Occipital lobe (tissue), 3 donors: ENCODE measurements at places on chromosomes 5 and 9.
A peak's percentile ranks its signal among the peaks of the same experiment; 100 is the strongest.

GRCh38 chr9:79745752-79746336 is 174.1 kb downstream of the TLE4 start:
- no peak for DNase-seq

- DNase-seq: no peak
These were observed 42.1 kb upstream of the GNAQ start for GRCh38 chr9:78073722-78074121.

DNA sequence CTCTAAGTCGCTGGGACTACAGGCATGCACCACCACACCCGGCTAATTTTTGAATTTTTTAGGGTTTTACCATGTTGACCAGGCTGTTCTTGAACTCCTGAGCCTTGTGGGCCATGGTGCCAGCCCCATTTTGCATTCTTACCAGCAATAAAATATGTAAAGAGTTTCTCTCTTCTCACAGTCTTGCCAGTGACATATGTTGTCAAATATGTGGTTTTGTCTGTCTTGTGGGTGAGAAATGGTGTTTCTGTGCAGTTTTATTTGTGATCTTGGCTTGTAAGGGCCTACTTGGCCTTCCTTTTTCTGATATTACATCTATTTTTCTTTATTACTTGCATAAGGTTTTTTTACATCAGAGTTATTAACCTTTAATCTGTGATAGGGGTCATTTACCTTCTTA is 47.1 kb downstream of the SPIN1 start:
- no peak for DNase-seq

DNA sequence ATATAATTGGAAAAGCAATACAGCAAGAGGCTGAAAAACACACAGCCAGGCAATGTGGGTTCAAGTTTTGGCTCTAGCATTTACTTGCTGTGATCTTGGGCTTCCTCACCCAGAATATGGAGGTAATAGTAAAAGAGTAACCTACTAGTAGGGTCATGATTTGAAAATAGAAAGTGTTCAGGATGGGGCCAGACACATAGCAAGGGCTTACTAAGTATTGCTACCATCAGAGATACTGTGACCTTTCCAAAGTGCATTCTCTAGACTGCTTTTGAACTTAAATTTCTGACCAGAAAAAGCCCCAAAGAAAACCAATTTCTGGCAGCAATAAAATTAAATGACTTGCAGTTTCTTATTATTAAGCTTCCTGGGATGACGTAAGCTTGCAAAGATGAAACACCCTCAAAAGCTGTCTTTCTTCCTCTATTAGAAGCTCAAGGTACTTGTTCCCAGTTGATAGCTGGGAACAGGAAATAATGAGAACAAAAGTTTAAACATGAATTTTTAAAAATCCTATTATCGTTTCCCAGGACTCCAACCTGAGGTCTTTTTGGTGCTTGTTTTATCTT is 20.3 kb downstream of the SLC45A2 start:
- no peak for DNase-seq

DNA sequence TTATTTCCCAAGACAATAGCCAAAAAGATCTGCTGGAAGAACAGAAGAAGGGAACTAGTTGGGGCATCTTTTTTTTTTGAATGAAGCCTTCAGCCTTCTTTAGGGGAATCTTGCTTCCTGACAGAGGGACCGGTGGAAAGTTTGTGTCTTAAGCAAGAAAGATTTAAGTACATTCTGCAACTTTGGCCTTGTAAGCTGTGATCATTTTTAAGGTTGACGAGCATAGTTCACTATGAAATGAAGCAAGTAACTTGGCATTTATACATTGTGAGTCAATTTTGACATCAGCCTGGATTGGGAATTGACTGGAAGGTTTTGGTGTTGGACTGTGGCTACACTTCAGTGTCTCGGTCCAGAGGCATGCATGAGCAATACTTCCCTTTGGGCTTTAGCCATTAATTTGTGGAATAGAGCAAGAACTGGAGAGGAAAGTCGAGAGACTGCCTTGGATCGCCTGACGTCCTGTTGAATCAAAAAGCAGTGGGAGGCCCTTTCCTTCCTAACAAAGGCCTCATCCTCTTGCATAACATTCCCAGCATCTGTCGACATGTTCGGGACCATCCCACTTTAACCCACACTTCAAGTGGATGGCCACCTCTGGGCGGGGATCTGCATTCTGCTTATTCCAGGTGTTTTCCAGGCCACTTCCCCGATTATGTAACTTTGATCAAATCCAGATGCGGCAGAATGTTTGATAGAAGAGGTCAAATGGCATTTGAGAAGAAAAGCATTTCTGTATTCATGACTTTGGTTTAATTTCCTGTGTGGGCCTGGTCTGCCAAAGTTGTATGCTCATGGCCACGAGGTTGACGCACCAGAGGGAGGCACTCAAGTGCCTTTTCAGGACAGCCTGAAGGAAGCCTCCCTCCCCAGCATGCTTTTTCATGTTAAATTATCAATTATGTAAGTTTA is 12.5 kb downstream of the ABL1 start:
- no peak for DNase-seq

GRCh38 chr5:156825688-156826087 is 24.4 kb upstream of the PPP1R2B start:
- DNase-seq: no peak

- DNase-seq: no peak
These were observed 42.5 kb downstream of the GTF3C4 start for GRCh38 chr9:132712753-132713152.

DNA sequence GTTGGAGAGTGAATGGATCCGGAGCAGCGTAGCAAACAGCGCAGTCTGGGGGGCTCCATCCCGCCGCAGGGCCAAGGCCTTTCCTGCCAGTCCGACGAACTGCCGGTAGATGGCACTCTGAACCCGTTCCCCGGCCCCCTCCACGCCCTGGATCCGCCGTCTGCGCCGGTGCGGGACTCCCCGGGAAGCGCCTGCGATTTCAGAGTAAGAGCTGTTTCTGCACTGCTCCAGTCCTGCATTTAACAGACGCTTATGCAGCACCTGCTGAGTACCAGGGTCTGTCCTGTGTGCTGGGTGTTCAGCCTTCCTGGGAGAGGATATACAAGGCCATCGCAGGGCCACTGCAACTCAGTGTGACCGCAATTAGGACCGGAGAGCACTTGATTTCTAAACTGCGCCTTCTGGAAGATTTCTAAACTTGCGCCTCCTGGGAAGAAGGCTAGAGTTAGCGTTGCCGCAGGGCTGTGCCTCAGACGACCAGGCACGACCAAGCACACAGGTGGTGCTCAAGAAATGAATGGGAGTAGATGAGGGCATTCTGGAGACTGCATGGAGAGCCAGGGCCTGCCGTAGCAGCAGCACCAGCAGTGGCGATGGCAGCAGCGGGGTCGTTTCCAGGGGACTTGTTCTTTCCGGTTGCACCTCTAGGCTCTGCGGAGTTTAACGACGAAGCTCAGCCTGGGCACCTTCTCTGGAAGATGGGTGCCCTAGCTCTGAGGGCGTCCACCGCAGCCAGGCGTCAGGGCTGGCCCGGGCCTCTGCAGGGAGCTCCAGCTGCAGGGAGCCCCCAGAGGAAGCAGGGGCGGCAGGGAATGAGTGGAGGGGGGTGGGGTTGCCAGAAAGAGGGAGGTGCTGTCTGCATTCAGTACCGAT is 14.3 kb upstream of the TIFAB start:
- DNase-seq: peak; percentile 57

- DNase-seq: no peak
These were observed 396.1 kb upstream of the MPDZ start for GRCh38 chr9:13675638-13676000.

DNA sequence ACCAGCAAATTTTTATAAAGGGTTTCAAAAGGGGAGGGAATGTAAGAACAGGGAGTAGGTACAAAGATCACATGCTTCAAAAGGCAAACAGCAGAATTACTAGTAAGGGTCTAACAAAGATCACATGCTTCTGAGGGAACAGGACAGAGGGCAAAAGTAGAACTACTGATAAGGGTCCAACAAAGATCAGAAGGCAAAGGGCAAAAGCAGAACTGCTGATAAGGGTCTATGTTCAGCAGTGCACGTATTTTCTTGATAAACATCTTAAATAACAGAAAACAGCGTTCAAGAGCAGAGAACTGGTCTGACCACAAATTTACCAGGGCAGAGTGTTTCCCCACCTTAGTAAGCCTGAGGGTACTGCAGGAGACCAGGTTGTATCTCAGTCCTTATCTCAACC is 469.5 kb upstream of the PIK3R1 start:
- no peak for DNase-seq

- DNase-seq: no peak
These were observed 7.9 kb upstream of the ESM1 start for GRCh38 chr5:54993318-54993717.

- no peak for DNase-seq
These were observed 227.0 kb downstream of the FSTL4 start for GRCh38 chr5:133385346-133385745.

GRCh38 chr9:72485821-72486593 is 35.4 kb upstream of the TMC1 start:
- no peak for DNase-seq

DNA sequence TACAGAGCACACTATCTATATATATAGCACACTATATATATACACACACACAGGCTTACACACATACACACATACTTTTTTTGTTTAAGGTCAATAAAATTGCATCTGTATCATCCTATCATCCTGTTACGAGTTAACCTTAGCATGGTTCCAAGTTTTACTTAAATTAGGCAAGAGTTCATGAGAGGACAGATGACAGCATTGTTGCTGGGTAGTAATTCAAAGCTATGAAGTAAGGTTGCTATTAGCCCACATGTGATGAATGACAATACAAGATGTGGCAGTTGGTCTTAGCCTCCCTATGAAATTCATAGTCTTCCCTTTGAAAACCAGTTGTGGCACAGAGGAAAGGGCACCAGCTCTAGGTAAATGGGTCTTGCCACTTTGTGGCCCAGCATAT is 438.1 kb downstream of the ACTL7B start:
- no peak for DNase-seq

- DNase-seq: no peak
These were observed 245.1 kb downstream of the CACNA1B start for GRCh38 chr9:138122676-138123075.

GRCh38 chr5:75933489-75933888 is 149.7 kb upstream of the SV2C start:
- no peak for DNase-seq

DNA sequence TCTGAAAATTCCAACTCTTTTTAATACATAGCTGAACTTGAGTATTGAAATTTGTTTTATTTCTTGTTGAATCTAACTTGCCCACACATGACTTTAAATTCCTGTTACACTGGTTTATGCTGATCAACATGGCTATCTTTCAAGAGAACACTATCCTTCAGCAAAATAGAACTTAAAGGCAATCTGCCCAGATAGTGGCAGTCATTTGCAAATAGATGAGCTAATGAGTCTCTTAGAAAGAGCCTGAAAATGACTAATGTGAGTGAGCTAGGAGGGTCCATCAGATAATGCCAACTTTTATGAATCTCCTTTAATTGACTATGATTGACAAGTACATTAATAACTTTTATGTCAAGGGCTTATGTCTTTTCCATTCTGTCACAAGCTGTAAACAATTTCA is 1360.8 kb upstream of the C9orf72 start:
- DNase-seq: no peak

DNA sequence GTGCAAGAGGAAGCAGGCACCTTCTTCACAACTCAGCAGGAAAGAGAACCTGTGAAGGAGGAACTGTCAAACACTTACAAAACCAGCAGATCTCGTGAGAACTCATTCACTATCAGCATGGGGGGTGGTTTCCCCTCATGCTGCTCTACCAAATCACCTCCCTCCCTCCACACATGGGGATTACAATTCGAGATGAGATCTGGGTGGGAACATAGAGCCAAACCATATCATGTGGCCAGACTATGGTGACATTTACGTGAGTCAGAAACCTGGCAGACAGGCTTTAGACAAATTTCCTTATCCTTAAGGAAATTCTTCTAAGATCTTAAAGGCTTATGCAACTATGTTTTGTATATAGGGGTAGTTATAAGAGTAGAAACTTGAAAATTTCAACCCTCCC is 8.7 kb upstream of the AOPEP start:
- DNase-seq: no peak

GRCh38 chr9:79912318-79913070 is 340.7 kb downstream of the TLE4 start:
- DNase-seq: no peak

GRCh38 chr9:107989099-107989498 is 499.5 kb upstream of the KLF4 start:
- no peak for DNase-seq

DNA sequence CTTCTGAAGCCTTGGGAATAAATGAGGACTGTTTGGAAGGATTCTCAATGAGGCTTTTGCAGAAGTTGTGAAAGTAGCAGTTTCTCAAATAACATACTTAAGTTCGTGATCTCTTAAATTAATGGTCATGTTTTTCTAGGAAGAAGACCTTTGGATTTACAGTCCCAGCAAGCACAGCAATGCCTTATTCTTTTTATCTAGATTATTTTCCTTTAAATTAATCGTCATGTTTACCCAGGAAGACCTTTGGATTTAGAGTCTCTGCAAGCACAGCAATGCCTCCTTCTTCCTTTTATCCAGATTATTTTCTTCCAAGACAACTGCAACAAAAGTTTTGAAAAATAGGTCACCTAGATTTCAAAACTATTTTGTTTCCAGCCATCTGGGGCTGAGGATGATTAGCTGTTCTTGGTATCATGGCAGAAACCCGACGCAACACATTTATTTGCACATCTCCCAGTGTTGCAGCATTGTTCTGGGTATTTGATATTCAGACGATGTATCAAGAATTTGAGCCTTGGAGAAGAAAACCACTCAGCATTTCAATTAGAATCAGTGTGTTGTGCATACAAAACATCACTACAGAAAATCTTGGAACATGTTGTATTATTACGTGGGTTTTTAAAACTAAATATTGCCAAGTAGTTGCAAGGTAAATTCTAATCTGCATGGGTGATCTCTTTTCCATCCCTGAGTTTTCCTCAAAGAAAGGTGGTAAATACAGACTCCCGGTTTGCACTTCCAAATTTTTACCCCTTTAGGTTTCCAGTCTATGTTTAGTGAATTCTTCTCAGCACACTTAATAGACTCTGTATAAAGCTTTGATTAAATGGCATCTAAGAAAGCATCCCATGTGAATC is 50.9 kb downstream of the JAKMIP2 start:
- DNase-seq: no peak

DNA sequence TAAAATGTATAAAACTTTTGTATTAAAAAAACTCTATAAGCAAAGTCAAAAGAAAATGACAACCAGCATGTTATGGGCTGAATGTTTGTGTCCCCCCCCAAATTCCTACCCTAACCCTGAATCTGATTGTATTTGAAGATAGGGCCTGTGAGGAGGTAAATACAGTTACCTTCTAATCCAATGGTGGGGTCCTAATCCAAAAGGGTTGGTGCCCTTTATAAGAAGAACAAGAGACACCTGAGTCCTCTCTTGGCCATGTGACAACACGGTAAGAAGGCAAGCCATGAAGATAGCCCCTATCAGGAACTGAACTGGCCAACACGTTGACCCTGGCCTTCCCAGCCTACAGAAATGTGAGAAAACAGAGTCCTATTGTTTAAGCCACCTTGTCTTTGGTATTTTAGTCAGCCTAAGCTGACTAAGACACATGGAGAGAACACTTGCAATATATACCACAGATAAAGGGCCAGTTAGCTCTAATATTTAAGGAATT is 49.7 kb upstream of the AKNA start:
- DNase-seq: no peak
